GM18507 (cell line): ENCODE measurements at places on chromosomes 3 and 15.

- DNase-seq = no peak
These were observed 28.0 kb upstream of the ATP10A start for GRCh38 chr15:25891081-25891480.

DNA sequence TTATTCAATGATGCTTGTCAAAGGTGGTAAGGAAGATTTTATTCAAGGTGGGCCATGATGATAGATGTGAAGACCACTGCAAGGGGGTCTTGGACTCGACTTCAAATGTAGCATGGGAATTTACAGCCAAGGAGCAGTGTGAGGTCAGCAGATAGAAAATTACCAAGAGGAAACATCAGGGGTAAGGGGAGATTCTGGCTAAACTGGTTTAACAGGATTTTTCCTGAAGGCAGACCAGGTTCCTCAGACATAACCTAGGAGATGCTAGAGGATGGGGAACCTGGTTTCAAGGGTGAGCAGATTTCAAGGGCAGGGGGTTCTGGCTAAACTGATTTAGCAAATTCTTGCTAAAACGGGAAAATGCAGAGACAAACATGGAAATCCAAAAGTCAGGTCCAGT, 464.9 kb downstream of the TAFA4 start:
- DNase-seq = no peak

- DNase-seq = no peak
These were observed 616.4 kb upstream of the CBLB start for GRCh38 chr3:106485217-106485616.

DNA sequence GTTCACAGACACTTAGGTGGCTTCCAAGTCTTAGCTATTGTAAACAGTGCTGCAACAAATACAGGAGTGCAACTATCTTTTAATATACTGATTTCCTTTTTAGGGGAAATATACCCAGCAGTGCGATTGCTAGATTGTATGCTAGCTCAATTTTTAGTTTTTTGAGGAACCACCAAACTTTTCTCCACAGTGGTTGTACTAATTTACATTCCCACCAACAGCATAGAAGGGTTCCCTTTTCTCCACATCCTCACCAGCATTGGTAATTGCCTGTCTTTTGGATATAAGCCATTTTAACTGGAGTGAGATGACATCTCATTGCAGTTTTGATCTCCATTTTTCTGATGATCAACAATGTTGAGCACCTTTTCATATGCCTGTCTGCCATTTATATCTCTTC, 58.9 kb downstream of the ZNF148 start:
- no peak for DNase-seq

DNA sequence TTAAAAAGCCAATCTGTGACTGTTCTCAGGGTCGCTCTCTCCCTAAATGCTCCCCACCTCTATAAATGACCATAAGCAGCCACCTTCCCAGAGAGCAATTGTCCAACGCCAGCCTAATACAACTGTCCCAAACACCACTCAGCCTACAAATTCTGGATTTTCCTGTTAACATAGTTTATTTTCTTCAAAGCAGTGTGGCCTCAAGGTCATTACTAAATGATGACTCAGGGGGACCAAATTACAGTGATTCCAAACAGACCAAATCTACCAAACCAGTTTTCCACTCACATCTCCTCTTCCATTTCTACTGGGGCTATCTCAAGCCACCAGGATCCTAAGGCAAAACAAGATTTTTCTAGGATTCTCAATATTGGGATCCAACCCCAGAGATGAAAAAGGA, 22.5 kb downstream of the HEXA start:
- DNase-seq = no peak

- no peak for DNase-seq
These were observed 30.7 kb upstream of the DUSP7 start for GRCh38 chr3:52086976-52087663.

GRCh38 chr15:74545086-74545485, 4.1 kb downstream of the ARID3B start:
- DNase-seq = no peak

DNA sequence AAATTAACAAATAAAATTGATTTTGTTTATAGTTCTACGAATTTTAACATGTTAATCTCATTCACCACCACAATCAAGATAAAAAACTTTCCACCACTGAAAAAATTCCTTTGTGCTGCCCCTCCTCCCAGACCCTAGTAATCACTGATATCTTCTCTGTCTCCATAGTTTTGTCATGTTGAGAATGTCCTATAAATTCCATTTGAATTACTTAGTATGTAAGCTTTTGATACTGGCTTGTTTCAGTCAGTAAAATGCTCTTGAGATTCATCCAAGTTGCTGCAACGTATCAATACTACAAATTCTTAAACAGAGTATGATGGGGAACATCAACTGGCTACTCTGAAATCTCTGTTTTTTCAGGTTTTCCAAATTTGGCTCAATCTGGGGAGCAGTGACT, 129.6 kb downstream of the CTNNB1 start:
- DNase-seq = no peak

GRCh38 chr3:178845420-178846118, 226.0 kb downstream of the ZMAT3 start:
- no peak for DNase-seq

DNA sequence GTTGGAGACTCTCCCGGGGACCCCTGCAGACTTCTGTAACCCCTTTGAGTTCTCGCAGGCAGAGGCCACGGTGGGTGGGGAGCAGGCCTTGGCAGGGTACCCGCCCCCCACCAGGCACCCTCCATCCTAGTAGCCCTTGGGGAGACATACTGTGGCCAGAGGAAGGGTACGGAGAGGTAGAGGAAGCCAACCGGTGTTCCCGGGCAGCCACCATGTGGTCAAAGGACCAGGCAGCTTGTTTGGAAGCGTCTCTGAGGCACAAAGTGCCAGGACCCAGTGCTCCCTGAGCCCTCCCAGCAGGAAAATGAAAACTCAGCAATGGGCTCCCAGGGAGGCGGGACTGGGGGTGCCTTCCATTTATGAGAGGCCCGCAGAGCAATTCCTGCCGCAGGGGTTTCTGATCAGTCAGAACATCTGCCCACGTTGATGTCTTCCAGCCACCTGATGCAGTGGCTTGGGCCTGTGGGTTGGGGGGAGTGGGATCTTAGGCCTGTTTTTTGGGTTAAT, 53.0 kb upstream of the CGNL1 start:
- no peak for DNase-seq

DNA sequence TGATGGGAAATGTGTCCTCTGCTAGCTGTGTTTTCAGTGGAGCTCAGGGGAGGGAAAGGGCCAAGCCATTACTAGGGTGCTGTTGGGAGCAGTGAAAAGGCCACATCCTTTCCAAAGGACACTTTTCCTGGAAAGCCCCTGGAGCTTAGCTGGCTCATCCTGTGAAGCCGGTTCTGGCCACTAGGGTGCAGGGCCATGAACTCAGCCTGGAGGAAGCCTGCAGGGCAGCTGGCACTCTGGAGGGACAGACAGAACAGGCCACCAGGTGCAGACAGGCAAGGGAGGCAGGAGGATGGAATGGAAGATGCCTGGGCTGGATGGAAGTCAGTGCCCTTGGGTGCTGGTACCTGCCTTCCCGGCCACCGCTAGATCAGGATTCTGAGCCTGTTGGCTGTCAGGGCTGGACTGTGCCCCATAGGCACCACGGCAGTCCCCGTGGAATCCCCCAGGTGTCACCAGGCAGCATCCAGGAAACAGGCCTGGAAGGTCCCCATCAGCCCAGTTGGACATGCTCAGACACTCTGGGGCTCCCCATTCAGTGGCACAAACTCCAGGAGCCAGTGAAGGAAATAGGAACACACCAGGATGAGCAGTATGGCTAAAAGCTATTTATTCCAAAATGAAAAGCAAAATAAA, 76.2 kb upstream of the C2CD4B start:
- no peak for DNase-seq

- no peak for DNase-seq
These were observed 1.2 kb upstream of the BAHD1 start for GRCh38 chr15:40439461-40439959.

DNA sequence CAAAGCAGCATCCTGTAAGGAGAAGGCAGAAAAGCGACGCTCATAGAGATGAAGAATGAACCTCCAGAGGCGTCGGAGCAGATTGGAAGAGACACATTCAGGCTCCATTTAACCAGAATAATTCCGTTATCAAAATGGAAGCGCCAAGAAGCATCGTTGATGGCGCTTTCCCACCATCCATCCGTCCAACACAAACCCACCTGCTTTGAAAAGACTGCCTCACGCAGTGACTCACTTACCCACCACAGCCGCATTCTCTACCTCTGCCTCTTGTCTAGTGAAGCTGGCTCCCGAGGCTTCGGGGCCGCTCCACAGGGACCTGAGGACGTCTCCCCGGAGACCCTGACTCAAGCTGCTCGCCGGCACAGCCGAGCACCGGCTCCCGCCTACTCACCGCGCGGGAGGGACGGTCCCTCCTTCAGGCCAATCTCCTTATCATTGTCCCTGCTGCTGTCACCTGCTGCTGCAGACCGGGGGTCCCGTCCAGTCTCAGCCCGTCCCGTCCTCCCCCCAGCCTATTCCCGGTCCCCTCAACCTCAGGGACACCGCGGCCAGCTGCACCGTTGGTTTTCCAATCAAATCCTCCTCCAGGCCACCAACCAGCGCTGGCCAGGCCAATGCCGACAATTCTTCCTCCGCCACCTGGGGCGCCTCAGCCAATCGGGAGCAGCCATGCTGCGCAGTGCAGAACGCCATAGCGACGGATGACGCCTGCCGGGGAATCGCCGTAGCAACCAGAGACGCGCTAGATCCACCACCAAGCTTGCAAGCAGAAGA, at the start of gene NEK10:
Gene NEK10 (minus strand): TSS at position 553 of the 777 bp plus-strand sequence. CDS start 16,501 bp downstream, outside the sequence.
- DNase-seq = peak; percentile 94

DNA sequence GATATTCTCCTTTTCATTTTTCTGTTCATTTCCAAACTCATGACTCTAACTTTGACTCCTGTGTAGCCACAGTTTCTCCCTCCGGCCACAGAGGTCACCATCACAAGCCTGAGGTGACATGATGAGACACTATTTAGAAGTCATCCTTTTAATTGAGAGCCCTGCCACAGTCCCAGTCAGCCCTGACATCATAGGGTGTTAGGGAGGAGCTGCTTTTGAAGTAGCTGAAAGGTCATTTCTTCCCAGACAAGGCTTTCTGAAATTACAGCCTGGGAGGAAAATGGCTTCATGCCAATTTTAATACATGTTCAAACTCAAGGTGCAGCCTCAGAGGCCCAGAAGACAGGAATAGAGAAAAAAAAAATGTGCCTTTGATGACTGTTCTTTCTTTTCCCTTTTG, 532.8 kb upstream of the TGFBR2 start:
- no peak for DNase-seq

- no peak for DNase-seq
These were observed 154.3 kb upstream of the BHLHE40 start for GRCh38 chr3:4824926-4825325.

- DNase-seq = no peak
These were observed 148.8 kb upstream of the HES1 start for GRCh38 chr3:193987186-193987585.

DNA sequence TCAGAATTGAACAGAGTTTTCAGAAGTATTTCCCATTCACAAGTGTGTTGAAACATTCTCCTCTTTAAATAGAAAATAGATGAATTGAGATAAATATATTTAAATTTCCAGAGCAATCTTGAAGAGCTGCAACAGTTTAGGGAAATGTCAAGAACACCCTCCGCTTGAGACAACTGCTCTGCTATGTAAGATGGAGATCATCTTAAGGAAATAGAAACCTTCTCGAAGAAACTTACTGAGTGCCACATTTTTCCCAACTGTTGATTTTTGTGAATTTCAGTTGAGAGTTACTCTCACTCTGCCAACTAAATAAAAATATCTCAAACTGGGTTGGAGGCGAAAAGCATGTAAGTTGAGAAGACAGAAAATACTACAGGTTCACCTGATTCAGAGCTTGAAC, 78.0 kb downstream of the SUCLG2 start:
- DNase-seq = no peak

- no peak for DNase-seq
These were observed 794 bp downstream of the ARPP19 start for GRCh38 chr15:52567871-52568600.

- no peak for DNase-seq
These were observed 97.2 kb upstream of the FLNB start for GRCh38 chr3:57910990-57911389.

- DNase-seq = no peak
These were observed 3.9 kb upstream of the FSIP1 start for GRCh38 chr15:39786447-39787056.

DNA sequence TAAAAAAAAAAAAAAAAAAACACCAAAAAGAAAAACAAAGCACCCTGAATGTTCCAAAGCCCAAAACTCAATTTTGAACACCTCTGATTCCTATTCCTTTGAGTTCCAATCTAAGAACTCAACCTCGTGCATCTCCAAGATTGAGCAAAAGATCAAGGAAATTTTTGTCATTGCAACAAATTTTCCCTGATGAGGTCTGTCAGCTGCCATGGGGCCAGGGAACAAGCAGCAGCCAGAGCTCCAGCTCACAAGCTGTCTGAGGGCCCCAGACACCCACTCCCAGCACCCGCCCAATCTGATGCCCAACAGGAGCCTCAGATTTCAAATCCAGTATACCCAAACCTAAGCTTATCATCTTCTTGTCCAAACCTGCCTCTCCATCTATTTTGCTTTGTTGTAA, 87.6 kb upstream of the ACP3 start:
- no peak for DNase-seq

DNA sequence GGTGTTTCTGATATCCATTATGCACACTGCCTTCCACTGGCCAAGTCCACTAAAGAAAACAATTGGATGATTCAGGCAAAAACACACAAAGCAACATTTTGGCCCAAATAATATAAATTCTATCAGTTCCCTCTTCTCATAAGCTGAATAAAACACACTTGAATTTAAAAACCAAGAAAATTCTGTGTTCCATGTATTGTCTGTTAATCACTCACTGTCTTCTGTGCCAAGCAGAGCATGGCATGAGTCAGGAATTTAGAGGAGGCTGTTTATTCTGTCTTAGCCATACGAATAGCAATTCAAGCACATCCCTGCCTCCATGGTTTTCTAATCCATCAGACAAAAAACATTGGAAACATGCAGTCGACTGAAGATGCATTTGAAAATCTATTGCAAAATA, 215.6 kb upstream of the UMPS start:
- DNase-seq = no peak

DNA sequence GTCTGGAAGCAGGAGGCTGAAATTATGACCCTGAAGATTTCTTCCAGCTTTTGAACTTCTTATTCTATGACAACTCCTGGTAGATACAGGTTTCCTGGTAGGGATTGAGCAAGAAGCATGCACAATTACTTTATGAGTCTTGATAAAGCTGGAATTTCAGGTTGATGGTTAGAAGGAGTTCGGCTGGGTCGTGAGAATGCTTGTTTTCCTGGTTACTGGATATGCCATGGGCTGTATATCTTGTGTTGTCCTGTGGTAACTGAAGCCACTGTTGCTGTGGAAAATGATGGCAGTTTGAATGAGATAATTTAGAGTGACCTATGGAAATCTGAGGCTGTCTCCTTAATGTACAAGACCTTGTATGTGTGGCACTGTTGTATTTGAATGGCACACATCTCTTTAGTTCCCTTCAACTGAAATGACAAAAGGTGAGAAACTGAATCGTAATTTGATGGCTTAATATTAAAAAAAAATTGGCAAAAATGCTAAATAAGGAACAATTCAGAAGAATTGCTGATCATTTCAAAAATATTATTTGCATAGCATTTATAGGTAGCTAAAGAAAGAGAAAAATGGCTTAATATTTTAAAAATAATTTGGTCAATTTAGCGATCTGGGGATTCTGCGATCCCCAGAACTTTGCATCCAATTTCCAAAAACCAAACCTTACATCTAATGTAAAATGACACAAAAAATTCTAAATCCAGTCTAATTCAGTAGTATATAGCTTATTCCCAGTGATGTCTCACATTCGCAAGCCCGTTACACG, 1.1 kb upstream of the UBE2E1 start:
- no peak for DNase-seq

- DNase-seq = no peak
These were observed 91.0 kb upstream of the CBLB start for GRCh38 chr3:105959851-105960250.
